ENCODE measurements at places on chromosomes 1 and 21. TPM values are rescaled to one million over a fixed set of nuclear protein-coding genes. Genes with fewer than 3 reads are reported as not detected.
A peak's percentile ranks its signal among the peaks of the same experiment; 100 is the strongest.

- no peak overlapping the region for H3K27ac ChIP-seq
- H3K36me3 ChIP-seq, result no peaks in the 10 kb centered on the region
- H3K4me1 ChIP-seq, result no peaks in the 10 kb centered on the region
- H3K4me3 ChIP-seq, result no peak overlapping the region
These were observed 21.1 kb upstream of the B3GALNT2 start for GRCh38 chr1:235525314-235525713.

DNA sequence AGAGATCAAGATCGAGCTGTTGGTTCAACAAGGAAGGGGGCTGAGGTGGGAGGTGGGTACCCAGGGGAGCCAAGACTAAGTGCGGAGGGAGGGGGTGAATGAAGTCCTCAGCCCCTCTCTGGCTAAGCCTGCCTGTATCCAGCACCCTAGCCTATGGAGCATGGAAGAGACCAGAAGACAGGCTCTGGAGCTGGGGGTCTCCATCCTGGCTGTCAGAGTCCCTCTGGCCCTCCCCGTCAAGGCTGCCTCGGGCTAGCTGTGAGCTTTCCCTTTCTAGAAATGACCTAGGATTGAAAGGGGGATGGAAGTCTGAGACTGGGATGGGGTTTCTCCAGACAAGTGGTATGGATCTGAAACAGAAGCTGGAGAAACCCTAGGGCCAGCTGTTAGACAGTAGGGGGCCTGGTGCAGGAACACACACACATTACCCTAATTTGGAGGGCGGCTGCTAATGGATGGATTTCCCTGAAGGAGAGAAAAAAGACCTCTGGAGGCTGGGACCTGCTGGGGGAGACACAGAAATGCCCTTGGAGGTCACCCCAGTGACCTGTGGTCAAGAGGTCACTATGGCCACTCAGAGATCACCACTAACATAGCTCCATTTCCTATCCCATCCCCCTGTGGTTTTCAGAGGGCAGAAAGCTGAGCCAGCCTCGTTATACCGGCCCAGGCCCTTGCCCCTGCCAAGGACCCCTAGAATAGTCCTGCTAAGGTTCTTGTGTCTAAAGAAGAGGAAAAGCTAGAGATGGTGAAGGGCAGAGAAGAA, 107.8 kb downstream of the TMEM53 start:
- H3K27ac ChIP-seq, result no peak overlapping the region
- DNase-seq, result no peak
- no peaks in the 10 kb centered on the region for H3K27me3 ChIP-seq
- H3K36me3 ChIP-seq, result no peaks in the 10 kb centered on the region
- no peaks in the 10 kb centered on the region for H3K4me1 ChIP-seq
- no peak overlapping the region for H3K4me3 ChIP-seq

GRCh38 chr1:209844695-209845407, 17.1 kb downstream of the UTP25 start:
- H3K36me3 ChIP-seq, result peaks cover 92% of the 10 kb centered on the region
- H3K27me3 ChIP-seq, result no peaks in the 10 kb centered on the region
- no peak overlapping the region for H3K4me3 ChIP-seq
- H3K27ac ChIP-seq, result no peak overlapping the region
- DNase-seq, result no peak

DNA sequence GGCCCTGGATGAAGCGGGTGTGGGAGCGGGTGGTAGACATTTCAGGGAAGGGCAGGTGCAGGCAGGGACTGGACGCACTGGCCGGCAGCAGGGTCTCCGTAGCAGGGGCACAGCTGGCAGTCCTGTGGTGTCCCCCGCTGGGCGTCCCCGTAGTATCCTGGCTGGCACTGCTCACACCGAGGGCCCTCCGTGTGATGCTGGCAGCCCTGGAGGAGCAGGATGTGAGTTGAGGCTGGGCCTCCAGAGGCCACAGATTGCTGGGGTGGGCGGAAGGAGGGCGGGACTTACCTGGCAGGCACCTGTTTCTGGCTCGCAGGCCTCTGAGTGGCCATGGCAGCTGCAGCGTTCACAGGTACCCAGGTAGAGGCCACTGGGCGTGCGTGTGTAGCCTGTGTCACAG, 62.3 kb downstream of the LDLRAD2 start:
- no peaks in the 10 kb centered on the region for H3K27me3 ChIP-seq
- no peak for DNase-seq
- H3K4me3 ChIP-seq, result no peak overlapping the region
- peaks cover 88% of the 10 kb centered on the region for H3K36me3 ChIP-seq

- no peaks in the 10 kb centered on the region for H3K27me3 ChIP-seq
- no peak overlapping the region for H3K27ac ChIP-seq
- H3K36me3 ChIP-seq, result no peaks in the 10 kb centered on the region
- H3K4me1 ChIP-seq, result no peaks in the 10 kb centered on the region
- DNase-seq, result no peak
- H3K4me3 ChIP-seq, result no peak overlapping the region
These were observed 90.0 kb downstream of the HFM1 start for GRCh38 chr1:91314643-91315042.

DNA sequence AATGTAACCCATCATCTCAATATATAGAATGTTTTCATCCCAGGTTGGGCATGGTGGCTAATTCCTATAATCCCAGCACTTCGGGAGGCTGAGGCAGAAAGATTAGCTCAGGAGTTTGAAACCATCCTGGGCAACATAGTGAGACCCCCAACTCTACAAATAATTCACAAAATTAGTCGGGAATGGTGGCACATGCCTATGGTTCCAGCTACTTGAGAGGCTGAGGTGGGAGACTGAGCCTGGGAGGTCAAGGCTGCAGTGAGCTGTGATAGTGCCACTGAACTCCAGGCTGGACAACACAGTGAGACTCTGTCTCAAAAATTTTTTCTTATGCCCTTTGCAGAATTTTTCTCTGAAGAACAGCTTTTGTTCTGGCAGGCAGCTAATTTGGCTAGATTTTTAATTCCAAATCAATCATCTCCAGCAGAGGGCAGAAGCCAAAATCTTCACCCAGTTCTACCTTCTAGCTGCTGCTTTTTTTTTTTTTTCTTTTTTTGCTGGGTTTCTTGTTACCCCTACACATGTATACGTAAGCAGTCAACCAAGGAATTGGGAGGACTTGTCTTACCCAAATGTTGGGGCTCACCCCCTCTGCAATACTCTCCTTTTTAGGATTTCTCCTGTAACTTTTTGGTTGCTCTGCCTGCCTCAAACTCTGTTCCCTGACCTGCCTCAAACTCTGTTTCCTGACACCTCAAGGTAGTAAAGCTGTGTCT, 2.7 kb upstream of the RAD54L start:
- no peaks in the 10 kb centered on the region for H3K36me3 ChIP-seq
- no peak overlapping the region for H3K4me3 ChIP-seq
- no peak for DNase-seq
- H3K27ac ChIP-seq, result no peak overlapping the region

GRCh38 chr1:201335901-201336300, 41.6 kb downstream of the TNNT2 start:
- no peak overlapping the region for H3K4me3 ChIP-seq
- H3K4me1 ChIP-seq, result no peaks in the 10 kb centered on the region
- no peak overlapping the region for H3K27ac ChIP-seq
- DNase-seq, result no peak
- H3K27me3 ChIP-seq, result no peaks in the 10 kb centered on the region

DNA sequence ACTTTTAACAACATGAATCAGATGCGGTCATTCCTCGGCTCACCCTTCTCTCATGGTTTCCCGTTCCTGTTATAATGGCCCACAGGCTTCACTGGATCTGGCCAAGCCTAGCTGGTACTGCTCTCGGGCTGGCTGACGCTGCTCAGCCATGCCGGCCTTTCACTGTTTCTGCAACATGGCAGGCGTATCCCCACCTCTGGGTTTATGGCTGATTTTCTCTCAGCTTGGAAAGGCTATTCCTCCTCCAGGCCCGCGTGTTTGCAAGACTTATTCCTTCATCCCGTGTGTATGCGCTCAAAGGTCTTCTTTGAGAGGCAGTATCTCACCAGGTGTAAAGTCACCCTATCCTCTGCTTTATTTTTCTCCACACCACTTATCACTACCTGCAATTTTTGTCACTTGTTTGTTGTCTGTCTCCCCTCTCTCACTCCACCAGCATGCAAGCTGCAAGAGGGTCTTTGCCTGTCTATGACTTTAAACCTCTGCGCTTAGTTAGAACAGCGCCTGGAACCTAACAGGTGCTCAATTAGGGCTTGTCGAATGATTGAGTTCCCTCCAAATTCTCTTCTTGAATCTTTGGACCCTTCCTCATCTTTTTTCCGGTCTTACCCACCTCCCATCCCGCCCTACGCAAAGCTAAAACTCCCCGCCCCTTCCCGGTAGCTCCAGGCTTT, 491 bp upstream of the RAP1A start:
- peaks cover 39% of the 10 kb centered on the region for H3K4me1 ChIP-seq
- no peaks in the 10 kb centered on the region for H3K36me3 ChIP-seq
- DNase-seq, result no peak

- H3K4me1 ChIP-seq, result no peaks in the 10 kb centered on the region
- H3K27me3 ChIP-seq, result peaks cover 32% of the 10 kb centered on the region
These were observed 23.0 kb downstream of the DISP3 start for GRCh38 chr1:11501906-11502485.

DNA sequence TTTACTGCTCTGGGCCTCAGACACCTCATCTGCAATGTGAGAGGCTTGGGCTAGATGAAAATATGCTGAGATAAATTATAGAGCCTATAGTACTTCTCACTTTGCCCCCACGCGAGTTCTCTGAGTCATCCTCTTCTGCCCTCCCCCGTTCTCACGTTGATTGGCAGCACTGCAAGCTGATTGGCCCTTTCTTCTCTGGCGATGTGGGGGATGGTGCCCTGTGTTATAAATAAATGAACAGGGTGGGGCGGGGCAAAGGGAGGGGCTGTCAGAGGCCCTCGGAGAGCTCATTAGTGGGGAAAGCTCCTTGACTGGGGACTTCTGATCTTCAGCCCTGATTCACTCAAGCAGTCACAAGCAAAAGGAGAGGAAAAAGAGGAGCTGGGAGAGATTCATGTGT, 64.3 kb upstream of the ZC3H12A start:
- no peaks in the 10 kb centered on the region for H3K4me1 ChIP-seq
- DNase-seq, result no peak

DNA sequence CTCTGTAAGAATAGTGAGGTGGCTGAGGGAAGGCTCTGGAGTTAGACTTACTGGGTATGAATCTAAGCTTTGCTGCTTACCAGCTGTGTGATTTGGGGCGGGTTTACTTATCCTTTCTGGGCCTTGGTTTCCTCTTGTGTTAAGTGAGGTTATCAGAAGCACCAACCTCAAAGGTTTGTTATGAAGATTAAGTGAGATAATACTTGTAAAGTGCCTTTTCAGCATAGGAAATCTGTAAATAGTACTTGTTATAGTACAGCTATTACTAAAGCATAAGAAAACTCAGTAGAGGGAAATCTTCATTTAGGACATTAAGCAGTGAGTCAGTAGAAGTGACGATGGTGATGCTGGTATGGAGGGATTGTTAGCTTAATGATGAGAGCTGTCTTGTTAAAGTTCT, 12.1 kb downstream of the HHAT start:
- H3K27me3 ChIP-seq, result no peaks in the 10 kb centered on the region
- no peak for DNase-seq
- no peaks in the 10 kb centered on the region for H3K36me3 ChIP-seq
- peaks cover 6% of the 10 kb centered on the region for H3K4me1 ChIP-seq

DNA sequence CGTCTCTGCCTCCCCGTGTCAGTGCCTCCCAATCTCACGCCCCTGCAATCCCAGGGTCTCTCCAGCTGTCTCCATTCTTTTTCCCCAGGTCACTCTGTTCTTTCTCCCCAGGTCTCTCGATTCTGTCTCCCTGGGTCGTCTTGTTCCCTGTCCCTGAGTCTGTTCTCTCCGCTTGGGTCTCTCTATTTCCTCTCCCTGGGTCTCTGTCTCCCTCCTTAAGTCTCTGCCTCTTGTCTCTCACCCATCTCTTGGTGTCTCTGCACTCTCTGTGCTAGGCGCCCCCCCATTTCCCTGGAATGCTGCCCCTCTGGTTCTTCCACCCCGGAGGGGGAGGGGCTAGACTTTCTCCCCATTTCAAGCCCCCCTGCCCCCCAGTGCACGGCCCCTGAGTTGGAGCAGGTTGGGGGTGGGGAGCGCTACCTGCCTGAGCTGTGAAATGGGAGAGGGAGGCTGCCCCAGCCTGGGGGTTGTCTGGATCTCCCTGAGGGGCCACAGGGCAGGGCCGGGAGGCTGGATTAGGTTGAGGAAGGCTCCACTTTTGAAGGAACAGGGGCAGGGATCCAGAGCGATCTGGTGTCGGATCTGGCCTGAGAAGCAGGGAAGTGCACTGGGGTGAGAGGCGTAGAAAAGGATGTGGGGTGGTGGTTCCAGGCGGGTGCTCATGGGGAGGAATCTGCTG, 1.4 kb downstream of the PTPRF start:
- no peaks in the 10 kb centered on the region for H3K27me3 ChIP-seq
- peak overlapping the region; percentile 73 for H3K27ac ChIP-seq
- H3K36me3 ChIP-seq, result no peaks in the 10 kb centered on the region
- H3K4me3 ChIP-seq, result peak overlapping the region; percentile 63

DNA sequence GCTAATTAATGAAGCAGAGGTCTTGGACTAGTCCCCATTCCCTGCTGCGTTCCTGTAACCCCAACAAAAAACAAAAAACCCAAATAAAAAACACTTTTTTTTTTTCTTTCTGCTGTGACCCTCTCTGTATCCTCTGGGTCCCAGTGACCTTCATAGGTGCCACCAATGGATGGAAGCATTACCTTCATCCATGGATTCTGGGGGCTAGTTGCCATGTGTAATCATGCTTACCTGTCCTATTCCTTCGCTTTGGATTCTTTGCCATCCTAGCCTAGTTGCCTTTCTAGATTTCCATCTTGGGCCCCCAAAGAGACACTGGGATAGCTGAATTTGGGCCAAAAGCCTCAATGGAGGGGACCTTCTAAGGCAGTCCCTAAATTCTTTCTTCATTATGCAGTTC, 1208.7 kb downstream of the BRINP3 start:
- DNase-seq, result no peak
- no peak overlapping the region for H3K4me3 ChIP-seq
- no peaks in the 10 kb centered on the region for H3K4me1 ChIP-seq
- H3K36me3 ChIP-seq, result no peaks in the 10 kb centered on the region
- H3K27me3 ChIP-seq, result no peaks in the 10 kb centered on the region

DNA sequence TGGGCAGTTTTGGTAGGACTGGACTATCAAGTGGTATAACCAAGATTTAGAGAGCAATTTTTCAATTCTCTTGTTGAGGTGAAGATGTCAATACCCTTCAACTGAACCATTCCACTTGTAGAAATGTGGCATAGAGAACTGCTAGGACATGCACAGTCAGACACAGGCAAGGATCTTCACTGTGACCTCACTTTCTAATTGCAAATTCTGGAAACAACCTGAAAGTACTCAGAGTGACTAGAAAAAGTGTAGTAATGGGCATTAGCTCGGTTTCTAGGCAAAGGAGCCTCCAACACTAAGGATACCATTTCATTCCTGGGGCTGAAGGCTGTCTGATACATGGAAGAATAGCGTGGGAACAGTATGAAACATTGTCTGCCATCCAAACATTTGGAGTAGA, 433.0 kb upstream of the RUNX1 start:
- no peak overlapping the region for H3K4me3 ChIP-seq
- DNase-seq, result no peak
- H3K27ac ChIP-seq, result no peak overlapping the region
- no peaks in the 10 kb centered on the region for H3K36me3 ChIP-seq
- H3K4me1 ChIP-seq, result no peaks in the 10 kb centered on the region

GRCh38 chr1:66262208-66262963, 271.6 kb upstream of the SGIP1 start:
- no peaks in the 10 kb centered on the region for H3K36me3 ChIP-seq
- H3K4me3 ChIP-seq, result no peak overlapping the region
- no peak overlapping the region for H3K27ac ChIP-seq
- no peaks in the 10 kb centered on the region for H3K27me3 ChIP-seq

Gene CAPN8
- total RNA-seq, result 83.5 TPM

Gene ATP6V1G3
- total RNA-seq, result not detected

Gene BLACAT1
- 0.84 TPM for total RNA-seq

Gene VHLL
- total RNA-seq, result not detected

Gene DCAF8
- 130 TPM for total RNA-seq

Gene LMX1A
- not detected for total RNA-seq
